ENCODE measurements at places on chromosomes 7 and 10.
A peak's percentile ranks its signal among the peaks of the same experiment; 100 is the strongest.

GRCh38 chr10:110032801-110033700 is 25.3 kb downstream of the ADD3 start:
- no peaks in the 10 kb centered on the region for H3K4me1 ChIP-seq
- no peaks in the 10 kb centered on the region for H3K36me3 ChIP-seq
- no peaks in the 10 kb centered on the region for H3K27me3 ChIP-seq
- no peak for DNase-seq
- no peak overlapping the region for H3K4me3 ChIP-seq

DNA sequence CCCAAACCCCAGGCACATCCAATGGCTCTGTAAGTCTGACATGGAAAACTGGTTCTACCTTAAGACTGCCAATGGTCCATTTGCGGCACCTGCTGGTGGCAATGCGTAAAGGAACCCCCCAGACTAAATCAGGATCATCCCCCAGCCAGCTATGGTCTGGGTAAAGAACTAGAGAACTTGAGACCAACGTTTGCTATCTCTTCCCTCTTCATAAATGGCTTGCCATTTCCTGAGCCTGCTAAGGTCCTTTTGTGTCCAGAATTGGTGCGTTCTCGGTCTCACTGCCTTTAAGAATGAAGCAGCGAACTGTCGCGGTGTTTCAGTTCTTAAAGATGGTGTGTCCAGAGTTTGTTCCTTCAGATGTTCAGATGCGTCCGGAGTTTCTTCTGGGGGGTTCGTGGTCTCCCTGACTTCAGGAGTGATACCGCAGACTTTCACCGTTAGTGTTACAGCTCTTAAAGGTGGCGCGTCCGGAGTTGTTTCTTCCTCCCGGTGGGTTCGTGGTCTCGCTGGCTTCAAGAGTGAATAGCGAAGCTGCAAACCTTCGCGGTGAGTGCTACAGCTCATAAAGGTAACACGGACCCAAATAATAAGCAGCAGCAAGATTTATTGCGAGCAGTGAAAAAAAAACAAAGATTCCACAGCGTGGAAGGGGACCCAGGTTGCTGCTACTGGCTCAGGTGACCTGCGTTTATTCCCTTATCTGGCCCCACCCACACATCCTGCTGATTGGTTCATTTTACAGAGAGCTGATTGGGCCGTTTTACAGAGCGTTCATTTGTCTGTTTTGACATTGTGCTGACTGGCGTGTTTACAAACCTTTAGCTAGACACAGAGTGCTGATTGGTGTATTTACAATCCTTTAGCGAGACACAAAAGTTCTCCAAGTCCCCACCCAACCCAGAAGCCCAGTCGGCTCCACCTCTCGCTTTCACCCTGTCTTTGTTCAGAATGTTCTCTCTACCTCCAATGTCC is 95.4 kb downstream of the ELMO1 start:
- H3K4me1 ChIP-seq, result peaks cover 90% of the 10 kb centered on the region
- peak; percentile 89 for DNase-seq
- peaks cover 3% of the 10 kb centered on the region for H3K36me3 ChIP-seq
- peak overlapping the region; percentile 91 for H3K4me3 ChIP-seq
- no peaks in the 10 kb centered on the region for H3K27me3 ChIP-seq
- peak overlapping the region; percentile 93 for H3K27ac ChIP-seq

DNA sequence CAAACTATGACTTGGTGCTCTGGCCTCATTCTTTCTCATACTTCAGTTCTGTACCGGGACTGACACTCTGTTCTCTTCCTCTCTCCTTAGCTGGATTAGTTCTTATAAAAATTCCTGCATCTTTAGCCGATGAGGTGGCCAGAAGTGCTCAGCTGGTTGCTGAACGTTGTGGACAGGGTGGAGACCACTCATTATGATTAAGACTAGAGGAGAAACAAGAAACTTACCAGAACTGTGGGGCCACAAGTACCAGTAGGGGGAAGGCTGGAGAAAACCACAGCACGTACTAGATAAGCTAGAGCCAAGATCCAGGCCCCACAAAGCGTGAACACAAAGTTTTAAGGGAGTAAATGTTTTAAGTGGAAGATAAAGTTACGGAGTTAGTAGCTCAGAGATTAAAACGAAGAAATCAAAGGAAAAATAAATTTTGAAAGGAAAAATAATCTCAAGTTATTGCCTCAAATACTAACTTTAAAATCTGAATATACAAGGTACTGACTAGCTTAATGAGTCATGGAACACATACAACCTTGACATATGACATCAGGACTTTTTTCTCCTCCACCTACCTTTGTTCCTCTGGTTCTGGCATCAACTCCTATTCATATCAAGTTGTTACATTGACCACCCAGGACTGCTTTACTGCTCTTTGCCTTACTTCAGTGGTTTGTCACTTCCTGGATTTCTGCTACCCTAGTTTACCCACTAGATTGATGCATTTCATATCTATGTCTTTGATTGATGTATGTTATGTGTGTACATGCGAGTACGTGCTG is 469.0 kb downstream of the TFEC start:
- H3K27ac ChIP-seq, result no peak overlapping the region
- H3K4me3 ChIP-seq, result no peak overlapping the region
- no peak for DNase-seq
- H3K27me3 ChIP-seq, result no peaks in the 10 kb centered on the region
- H3K4me1 ChIP-seq, result no peaks in the 10 kb centered on the region

- DNase-seq, result peak; percentile 9
- H3K4me1 ChIP-seq, result peaks cover 28% of the 10 kb centered on the region
- H3K27ac ChIP-seq, result peak overlapping the region; percentile 48
- no peaks in the 10 kb centered on the region for H3K27me3 ChIP-seq
Measured at GRCh38 chr10:75771606-75772005, 340.2 kb downstream of the LRMDA start.

- DNase-seq, result peak; percentile 29
- H3K4me3 ChIP-seq, result no peak overlapping the region
- no peaks in the 10 kb centered on the region for H3K36me3 ChIP-seq
- no peak overlapping the region for H3K27ac ChIP-seq
- no peaks in the 10 kb centered on the region for H3K4me1 ChIP-seq
- H3K27me3 ChIP-seq, result no peaks in the 10 kb centered on the region
Measured at GRCh38 chr7:95718577-95719410, 53.6 kb upstream of the DYNC1I1 start.
